ENCODE measurements at places on chromosomes 3 and 15.

DNA sequence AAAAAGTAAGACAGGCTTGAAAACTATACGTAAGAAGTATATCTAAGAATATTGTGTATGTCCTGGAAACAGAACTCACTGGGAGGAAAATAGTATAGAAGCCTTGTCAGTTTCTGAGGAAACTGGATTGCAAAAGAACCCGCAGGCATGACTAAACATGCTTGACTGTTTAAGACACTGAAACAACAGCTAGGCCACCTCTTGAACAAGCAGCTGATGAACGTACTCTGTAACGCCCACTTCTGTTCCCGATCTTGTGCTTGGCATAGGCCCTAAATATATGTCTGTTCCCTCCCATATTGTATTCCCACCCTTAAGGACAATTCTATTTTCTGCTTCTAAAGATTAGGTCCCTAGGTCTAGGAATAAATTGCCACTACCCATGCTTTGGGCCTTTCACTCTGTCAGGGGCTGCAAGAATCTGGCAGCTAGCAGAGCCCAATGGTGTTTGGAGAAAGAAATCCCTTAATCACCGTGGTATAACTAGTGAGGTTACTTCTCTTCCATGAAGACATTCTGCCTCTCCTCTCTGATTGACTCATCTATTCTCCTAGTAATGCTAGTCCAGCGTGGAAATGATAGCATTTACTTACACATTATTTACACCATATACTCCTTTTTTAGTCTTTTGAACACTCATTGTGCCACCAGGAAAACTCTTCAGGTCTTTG lies 46.2 kb downstream of the CD200 start:
- no peak for DNase-seq

GRCh38 chr15:26069231-26069641 lies 206.1 kb upstream of the ATP10A start:
- no peak for DNase-seq

DNA sequence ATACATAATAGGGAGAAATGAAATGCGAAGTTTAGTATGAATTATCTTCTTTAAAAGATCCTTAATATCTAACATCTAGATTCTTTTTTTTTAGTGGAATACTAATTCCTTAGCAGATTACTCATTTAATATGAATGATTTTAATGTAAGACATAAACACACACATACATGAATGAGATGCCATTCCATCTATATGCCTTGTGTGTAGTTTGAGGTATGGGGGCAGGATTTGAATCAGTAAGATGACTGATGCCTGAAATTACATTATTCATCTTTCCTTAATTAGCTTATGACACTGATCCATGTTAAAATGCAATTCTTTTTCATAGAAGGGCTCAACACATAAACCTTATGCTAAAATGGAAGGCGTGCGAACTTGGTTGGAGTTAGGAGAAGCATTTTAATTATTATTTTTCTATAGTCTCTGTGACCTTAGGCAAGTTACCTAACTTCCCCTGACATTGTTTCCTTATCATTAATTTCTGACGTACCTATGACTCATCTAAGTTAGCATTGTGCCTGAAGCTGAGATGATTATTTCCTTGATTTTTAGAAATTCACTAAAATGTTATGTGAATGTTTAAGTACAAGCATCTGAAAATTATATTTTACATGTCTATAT lies 10.8 kb upstream of the BNIP2 start:
- DNase-seq, result no peak

DNA sequence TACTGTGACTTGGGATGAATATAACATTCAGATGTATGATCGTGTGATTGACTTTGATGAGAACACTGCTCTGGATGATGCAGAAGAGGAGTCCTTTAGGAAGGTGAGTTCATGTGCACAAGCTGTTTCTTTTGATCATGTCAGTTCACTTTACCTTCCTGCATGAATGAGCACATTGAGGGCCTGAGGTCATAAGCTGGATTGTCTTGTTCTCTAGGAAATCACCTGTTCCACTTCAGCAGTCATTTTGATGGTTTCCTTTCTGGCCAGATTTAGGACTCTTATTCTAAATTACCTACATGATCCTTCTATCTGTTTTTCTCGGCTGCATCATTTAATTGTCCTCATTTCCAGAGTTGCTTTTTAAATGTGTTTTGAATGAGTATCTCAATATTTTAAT lies 4.1 kb downstream of the RCN2 start:
- no peak for DNase-seq

All from cerebellar nuclear complex (tissue), 1 donor.